ENCODE measurements at places on chromosomes 6 and 20.

DNA sequence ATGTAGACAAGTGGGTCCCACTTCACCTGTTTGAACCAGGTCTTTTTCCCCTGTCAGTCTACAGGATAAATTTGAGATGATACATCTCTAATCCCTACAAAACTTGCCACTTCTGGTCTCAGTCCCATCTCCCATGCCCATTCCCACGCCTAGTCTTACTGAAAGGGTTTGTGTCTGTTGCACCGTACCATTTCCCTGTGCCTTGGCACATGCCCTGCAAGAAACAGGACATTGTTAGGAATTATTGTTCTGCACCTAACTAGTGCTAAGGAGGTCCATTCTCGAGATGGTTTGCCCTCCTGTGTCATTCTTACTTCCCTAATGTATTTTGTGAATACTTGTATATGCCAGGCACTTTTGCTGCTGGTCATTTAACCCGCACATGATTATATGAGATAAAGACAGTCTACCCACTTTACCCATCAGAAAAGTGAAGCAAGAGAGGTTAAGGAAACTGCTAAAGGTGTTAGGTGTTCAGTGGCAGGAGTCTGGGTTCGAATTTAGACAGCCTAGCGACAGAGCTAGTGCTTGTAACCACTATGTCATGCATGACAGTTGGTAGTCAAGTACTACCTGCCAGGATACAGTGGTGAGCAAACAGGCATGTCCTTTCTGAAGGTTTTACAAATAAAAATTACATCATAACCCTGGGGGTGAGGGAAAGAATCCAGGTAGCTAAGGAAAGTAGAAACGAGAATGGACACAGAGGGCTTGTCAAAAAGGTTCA is 12.7 kb downstream of the FAM217A start:
- DNase-seq, result no peak

DNA sequence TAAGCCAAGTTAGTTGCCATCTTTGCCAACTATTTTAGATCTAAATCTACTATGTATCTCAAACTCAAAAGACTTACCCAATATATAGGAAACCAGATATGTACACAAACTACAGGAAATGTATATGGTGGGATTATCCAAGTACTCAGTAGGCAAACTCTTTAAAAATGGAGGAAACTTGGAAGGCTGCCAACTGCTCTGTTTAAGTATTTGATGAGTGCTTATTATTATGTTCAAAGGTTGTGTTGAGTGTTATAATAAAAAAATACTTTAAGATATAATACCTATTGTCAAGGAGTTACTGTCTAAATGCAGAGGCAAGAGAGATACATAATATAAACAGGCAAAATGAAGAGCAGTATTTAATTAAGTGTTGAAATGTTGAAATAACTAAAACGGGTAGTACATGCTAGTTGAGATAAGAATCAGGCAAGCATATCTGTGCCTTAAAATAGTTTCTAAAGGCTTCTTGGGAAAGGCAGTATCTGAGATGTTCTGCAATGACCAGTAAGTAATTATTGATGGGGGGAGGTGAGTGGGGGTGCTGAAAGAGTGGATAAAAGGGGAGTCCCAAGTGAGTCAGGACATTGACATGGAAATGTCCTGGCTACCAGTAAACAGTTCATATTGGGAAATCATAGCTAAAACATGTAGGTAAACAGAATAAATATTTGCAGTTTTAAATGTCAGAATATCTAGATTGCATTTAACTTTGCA is 6.5 kb upstream of the DST start:
- DNase-seq, result no peak

DNA sequence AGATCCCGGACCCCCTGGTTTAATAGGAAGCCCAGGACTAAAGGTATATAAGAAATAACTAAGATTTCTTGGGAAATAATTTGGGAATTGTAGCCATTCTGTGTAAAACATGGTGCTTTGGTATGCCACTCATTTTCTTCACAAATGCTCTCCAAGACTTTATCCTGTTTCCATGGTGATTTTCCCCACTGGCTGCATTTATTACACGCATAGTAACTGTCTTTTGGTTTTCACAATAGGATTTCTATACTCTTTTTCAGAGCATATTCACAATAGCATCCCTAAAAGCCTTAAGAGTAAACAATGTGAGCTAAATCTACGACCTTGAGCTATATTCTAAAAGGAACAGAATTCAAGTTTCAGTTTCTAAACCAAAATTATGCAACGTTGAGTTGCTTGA is 160.8 kb downstream of the COL9A1 start:
- DNase-seq, result no peak

- DNase-seq, result no peak
Observed at GRCh38 chr20:45427236-45428149, 11.6 kb downstream of the PIGT start.

GRCh38 chr6:33847078-33847477 is 43.3 kb upstream of the MLN start:
- DNase-seq, result no peak

- no peak for DNase-seq
Observed at GRCh38 chr20:43560974-43561373, 2.1 kb downstream of the SGK2 start.
